ENCODE measurements at places on chromosomes 1 and 21. TPM values are rescaled to one million over a fixed set of nuclear protein-coding genes. Genes with fewer than 3 reads are reported as not detected.

Gene OPRD1
- polyA plus RNA-seq, result 0.25 TPM

Gene ETV3L
- not detected for polyA plus RNA-seq

Gene MRPL9
- polyA plus RNA-seq, result 113 TPM

Gene ANKRD34A
- polyA plus RNA-seq, result 0.88 TPM

Gene ALX3
- not detected for polyA plus RNA-seq

Measured in left renal cortex interstitium (tissue), 4 donors.